Hepatocyte (in vitro differentiated cells): ENCODE measurements at places on chromosomes 16 and 17.

- no peak overlapping the region for H3K27ac ChIP-seq
- no peaks in the 10 kb centered on the region for H3K27me3 ChIP-seq
- H3K36me3 ChIP-seq = no peaks in the 10 kb centered on the region
- no peak overlapping the region for H3K4me3 ChIP-seq
- no peak for DNase-seq
Observed at GRCh38 chr17:34988644-34989043, 8.3 kb downstream of the LIG3 start.

DNA sequence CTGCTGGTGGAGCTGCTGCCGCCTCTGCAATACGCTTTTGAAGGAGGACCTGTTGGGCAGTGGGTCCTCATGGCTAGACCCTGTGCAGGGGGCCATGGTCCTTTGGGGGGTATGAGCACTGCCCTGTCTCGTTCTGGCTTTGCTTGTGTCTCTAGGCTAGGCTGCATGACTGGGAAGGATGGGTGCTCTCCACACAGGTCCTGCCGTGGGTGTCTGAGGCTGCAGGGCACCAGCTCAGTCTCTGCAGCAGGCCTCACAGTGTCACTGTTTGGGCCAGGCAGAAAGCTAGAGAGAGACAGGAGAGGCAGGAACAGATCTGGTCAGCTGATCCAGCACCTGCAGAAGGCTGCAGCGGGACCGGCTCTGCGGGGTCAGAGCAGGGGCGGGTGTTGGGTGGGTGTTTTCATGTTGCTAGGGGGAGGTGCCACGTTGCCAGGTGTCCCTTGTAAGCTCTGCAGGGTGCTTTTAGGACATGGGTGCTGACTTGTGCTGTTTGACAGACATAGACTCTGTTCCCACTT is 111.4 kb downstream of the SNX29 start:
- H3K4me1 ChIP-seq = peaks cover 16% of the 10 kb centered on the region
- no peak overlapping the region for H3K4me3 ChIP-seq
- H3K36me3 ChIP-seq = no peaks in the 10 kb centered on the region
- no peak overlapping the region for H3K27ac ChIP-seq

- H3K27ac ChIP-seq = no peak overlapping the region
- H3K4me3 ChIP-seq = no peak overlapping the region
- DNase-seq = no peak
Observed at GRCh38 chr17:39364236-39365025, 37.0 kb downstream of the FBXL20 start.

- no peak for DNase-seq
- H3K4me3 ChIP-seq = no peak overlapping the region
- no peaks in the 10 kb centered on the region for H3K36me3 ChIP-seq
Observed at GRCh38 chr16:67454852-67455251, 23.9 kb downstream of the HSD11B2 start.

- no peaks in the 10 kb centered on the region for H3K27me3 ChIP-seq
- H3K4me1 ChIP-seq = no peaks in the 10 kb centered on the region
- peak; percentile 96 for DNase-seq
- no peaks in the 10 kb centered on the region for H3K36me3 ChIP-seq
- H3K27ac ChIP-seq = peak overlapping the region; percentile 37
Observed at GRCh38 chr17:81119223-81120148, 45.8 kb upstream of the PVALEF start.

- no peak for DNase-seq
- no peaks in the 10 kb centered on the region for H3K36me3 ChIP-seq
- H3K27me3 ChIP-seq = no peaks in the 10 kb centered on the region
- no peaks in the 10 kb centered on the region for H3K4me1 ChIP-seq
Observed at GRCh38 chr17:30027676-30028075, 86.2 kb downstream of the EFCAB5 start.

DNA sequence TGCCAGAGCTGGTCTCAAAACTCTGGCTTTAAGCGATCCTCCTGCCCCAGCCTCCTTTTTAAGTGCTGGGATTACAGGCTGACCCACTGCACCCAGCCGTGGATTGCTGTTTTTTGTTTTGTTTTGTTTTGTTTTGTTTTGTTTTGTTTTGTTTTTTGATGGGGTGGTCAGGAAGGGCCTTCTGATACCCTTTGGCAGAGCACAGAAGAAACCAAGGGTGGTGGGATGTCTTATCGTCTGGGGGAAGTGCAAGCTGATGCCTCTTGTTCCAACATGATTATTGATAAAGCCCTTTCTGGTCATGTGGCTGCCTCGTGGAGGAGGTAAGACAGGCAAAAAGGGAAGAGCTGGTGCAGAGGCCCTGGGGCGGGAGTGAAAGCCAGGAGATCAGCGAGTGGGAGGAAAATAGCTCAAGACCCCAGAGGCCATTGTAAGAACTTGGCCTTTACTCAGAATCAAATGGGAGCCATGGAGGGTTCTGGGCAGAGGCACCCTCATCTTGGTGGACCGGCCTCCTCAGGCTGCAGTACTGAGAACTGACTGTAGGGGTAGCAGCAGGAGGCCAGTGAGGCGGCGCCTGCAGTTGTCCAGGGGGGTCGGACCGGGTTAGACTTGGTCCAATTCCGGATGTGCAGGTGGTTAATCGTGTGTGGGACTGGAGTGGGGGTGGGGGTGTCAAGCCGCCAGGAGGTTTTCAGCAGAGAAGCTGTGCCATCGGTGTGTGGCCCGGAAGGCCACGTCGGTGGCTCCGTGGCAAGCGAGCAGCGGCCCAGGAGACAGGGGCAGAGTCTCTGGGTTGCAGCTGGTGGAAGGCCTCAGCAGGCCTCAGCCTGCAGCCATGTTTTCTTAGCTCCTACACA is 84.4 kb upstream of the GSE1 start:
- H3K36me3 ChIP-seq = no peaks in the 10 kb centered on the region
- no peaks in the 10 kb centered on the region for H3K27me3 ChIP-seq
- H3K27ac ChIP-seq = no peak overlapping the region
- DNase-seq = no peak
- H3K4me3 ChIP-seq = no peak overlapping the region

- no peak overlapping the region for H3K27ac ChIP-seq
- H3K27me3 ChIP-seq = no peaks in the 10 kb centered on the region
- peaks cover 4% of the 10 kb centered on the region for H3K4me1 ChIP-seq
- DNase-seq = peak; percentile 77
- no peaks in the 10 kb centered on the region for H3K36me3 ChIP-seq
Observed at GRCh38 chr16:73949574-73950320, 346.9 kb upstream of the PSMD7 start.

DNA sequence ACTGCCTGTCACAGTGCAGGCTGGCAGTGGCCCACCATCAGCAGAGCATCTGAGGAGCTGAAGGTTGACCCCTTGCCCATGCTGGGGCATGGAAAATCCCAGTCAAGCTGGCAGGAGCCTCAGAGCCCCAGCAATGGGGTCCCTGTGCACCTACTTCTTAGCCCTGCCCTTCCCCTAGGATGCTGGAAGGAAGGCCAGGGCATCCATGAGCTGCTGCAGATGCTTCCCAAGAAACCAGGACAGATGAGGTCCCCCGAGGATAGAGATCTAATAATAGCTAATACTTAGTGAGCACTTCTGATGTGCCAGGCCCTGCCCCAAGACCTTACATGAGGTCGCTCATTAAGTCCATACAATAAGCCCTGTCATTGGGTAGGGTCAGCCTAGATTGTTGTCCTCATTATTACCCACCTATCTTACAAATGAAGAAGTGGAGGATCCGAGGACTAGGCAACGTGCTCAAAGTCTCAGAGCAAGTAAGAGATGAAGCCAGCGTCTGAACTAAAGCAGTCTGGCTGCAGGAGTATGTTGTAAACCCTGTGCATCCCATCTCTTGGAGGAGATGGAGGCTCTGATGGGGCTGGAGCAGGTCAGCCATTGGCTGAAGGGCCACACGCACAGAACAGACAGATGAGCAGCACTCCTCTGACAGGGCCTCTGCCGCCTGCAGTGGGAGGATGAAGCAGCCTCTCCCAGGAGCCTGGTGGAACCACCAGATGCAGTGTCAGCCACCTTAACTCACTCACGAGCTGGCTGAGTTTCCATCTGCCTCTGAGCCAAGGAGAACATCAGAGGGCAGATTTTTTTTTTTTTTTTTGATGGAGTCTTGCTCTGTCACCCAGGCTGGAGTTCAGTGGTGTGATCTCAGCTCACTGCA is 175.4 kb downstream of the WSCD1 start:
- no peak for DNase-seq
- peaks cover 16% of the 10 kb centered on the region for H3K27me3 ChIP-seq
- H3K4me1 ChIP-seq = no peaks in the 10 kb centered on the region
- no peak overlapping the region for H3K27ac ChIP-seq
- no peak overlapping the region for H3K4me3 ChIP-seq
- no peaks in the 10 kb centered on the region for H3K36me3 ChIP-seq

- no peak overlapping the region for H3K4me3 ChIP-seq
- H3K27me3 ChIP-seq = no peaks in the 10 kb centered on the region
- no peaks in the 10 kb centered on the region for H3K4me1 ChIP-seq
- no peak for DNase-seq
- peaks cover 5% of the 10 kb centered on the region for H3K36me3 ChIP-seq
Observed at GRCh38 chr16:11550791-11551498, 35.8 kb downstream of the LITAF start.

- H3K4me1 ChIP-seq = peaks cover 4% of the 10 kb centered on the region
- no peaks in the 10 kb centered on the region for H3K36me3 ChIP-seq
- no peaks in the 10 kb centered on the region for H3K27me3 ChIP-seq
- H3K27ac ChIP-seq = no peak overlapping the region
- H3K4me3 ChIP-seq = no peak overlapping the region
Observed at GRCh38 chr17:2904135-2904534, 107.9 kb downstream of the RAP1GAP2 start.

DNA sequence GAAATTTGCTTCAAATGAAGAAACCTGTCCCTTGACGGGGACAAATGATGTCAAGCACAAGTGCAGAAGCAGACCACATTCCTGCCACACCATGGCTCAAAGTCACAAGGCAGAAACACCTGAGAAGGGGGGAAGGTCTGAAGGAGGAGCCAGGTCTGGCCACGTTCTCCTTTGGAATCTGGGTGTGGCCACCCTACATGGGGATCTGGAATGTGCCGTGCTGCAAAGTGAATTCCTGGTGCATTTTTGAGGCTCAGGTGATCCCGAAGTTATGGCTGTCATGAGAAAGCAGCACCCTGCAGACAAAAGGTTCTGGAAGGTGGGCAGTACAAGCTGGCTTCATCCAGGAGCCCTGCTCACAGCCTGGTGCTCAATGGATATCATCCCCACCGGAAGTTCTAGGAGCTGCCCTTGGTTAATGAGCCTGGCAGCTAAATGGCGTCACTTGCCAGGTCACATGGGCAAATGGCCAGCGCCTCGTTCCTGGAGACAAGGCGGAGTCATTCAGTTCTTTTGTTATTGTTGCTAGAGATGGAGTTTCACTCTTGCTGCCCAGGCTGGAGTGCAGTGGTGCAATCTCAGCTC is 20.1 kb upstream of the ADCY9 start:
- peak; percentile 75 for DNase-seq
- H3K27me3 ChIP-seq = no peaks in the 10 kb centered on the region
- peaks cover 3% of the 10 kb centered on the region for H3K4me1 ChIP-seq
- no peaks in the 10 kb centered on the region for H3K36me3 ChIP-seq
- H3K4me3 ChIP-seq = no peak overlapping the region

- no peaks in the 10 kb centered on the region for H3K4me1 ChIP-seq
- no peaks in the 10 kb centered on the region for H3K27me3 ChIP-seq
- no peak for DNase-seq
- no peak overlapping the region for H3K27ac ChIP-seq
- H3K4me3 ChIP-seq = no peak overlapping the region
Observed at GRCh38 chr17:4444782-4445473, 11.2 kb downstream of the SPNS3 start.

- H3K27me3 ChIP-seq = no peaks in the 10 kb centered on the region
- no peaks in the 10 kb centered on the region for H3K4me1 ChIP-seq
- peak; percentile 47 for DNase-seq
Observed at GRCh38 chr16:31093132-31093703, 1.4 kb downstream of the VKORC1 start.

DNA sequence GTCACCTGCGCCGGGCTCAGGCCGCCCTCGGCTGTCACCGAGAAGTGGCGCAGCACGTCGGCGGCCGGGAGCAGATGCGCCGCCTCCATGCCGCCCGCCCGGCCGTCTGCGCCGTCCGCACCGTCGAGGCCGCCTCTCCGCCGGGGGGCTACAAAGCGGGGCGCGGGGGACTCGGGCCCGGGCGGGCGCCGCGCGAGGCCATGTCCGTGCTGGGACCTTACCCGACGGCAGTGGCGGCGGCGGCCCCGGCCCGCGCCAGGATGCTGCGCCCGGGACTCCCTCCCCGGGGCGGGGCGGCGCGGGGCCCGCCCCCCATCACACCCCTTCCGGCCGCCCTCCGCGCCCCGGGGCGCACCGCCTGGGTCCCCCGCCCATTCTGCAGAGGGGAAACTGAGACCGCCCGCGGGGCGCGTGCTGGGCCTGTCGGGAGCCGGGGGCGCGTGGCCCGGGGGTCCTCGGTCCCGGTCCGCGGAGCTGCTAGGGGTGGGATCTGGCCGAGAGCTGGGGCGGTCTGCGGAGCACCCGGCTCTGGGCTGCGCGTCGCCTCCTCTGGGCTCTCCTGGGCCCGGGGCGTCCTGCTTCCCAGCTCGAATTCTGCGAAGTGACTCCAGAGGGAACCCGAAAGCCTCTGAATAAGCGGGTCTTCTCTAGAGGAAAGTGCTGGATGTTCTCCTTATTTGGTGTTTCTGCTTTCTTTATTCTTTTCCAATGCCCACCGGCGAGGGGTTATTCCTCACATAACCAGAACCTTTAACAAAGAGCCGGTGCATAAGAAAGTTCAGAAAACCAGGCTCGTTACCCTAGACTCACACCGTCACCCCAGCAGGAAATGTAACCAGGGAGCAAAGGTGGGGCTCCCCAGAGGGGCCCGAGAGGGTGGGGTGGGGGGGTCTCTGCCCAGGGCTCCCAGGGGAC is at the start of gene ATP2A3:
ATP2A3 (minus strand) TSS at position 235 of the 915 bp plus-strand sequence; CDS start at position 89, 146 bp downstream.
- H3K27me3 ChIP-seq = peaks cover 30% of the 10 kb centered on the region
- peak; percentile 45 for DNase-seq
- peaks cover 17% of the 10 kb centered on the region for H3K4me1 ChIP-seq
- peak within 1 kb of the TSS; percentile 51 for H3K27ac ChIP-seq
- no peaks in the 10 kb centered on the region for H3K36me3 ChIP-seq
- H3K4me3 ChIP-seq = peak within 1 kb of the TSS; percentile 33
